ENCODE measurements at places on chromosomes 3 and 15.

DNA sequence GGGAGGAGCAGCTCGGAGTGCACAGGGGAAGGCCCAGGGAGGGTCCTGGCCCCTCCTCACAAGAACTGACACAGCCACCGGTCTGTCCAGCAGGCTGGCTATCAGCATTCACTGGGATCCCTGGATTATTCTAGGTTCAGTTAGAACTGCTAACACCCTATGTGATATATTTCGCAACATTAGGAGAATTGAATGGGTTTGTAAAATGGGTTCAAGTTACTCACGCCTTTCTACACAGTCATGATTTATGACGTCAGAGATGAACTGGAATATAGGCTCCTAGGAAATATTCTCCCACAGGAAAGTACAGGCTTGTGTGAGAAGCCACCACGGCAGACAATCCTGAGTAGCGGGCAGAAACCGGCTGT lies 969 bp upstream of the BSN start:
- DNase-seq: no peak

- no peak for DNase-seq
These were observed 58.8 kb downstream of the GADL1 start for GRCh38 chr3:30835667-30836066.

DNA sequence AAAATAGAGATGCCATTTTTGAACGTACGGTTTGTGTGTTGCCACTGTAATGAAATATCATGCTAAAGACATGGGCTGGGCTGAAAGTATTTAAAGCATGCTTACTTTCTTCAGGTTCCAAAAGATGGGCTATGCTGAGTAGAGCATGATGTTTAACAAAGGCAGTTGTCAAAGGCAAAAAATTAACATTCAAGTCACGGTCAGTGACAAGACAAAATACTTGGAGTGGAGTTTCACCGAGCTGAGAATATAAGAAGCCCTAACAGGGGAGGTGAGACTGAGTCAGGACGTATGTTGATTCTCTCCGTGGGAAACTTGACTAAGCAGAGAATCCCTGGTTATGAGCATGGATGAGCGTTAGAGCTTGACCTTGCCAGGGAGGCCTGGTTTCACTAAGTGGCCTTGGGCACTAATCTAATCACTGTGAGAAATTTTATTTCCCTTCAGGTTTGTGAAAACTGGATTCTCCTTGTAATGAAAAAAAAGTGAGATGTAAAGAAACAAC lies 218.2 kb upstream of the ADAMTS9 start:
- DNase-seq: no peak

- no peak for DNase-seq
These were observed 39.4 kb downstream of the DNAH1 start for GRCh38 chr3:52355526-52355925.

GRCh38 chr3:46065750-46066256 lies 38.5 kb upstream of the XCR1 start:
- DNase-seq: no peak

- DNase-seq: peak; percentile 95
These were observed at the start of gene CCDC32 for GRCh38 chr15:40564591-40565332. TSS of gene CCDC32 (minus strand) at chr15:40565042. CDS start at chr15:40563015, 2,027 bp downstream.

GRCh38 chr3:113088616-113089015 lies 97.8 kb downstream of the GTPBP8 start:
- no peak for DNase-seq

DNA sequence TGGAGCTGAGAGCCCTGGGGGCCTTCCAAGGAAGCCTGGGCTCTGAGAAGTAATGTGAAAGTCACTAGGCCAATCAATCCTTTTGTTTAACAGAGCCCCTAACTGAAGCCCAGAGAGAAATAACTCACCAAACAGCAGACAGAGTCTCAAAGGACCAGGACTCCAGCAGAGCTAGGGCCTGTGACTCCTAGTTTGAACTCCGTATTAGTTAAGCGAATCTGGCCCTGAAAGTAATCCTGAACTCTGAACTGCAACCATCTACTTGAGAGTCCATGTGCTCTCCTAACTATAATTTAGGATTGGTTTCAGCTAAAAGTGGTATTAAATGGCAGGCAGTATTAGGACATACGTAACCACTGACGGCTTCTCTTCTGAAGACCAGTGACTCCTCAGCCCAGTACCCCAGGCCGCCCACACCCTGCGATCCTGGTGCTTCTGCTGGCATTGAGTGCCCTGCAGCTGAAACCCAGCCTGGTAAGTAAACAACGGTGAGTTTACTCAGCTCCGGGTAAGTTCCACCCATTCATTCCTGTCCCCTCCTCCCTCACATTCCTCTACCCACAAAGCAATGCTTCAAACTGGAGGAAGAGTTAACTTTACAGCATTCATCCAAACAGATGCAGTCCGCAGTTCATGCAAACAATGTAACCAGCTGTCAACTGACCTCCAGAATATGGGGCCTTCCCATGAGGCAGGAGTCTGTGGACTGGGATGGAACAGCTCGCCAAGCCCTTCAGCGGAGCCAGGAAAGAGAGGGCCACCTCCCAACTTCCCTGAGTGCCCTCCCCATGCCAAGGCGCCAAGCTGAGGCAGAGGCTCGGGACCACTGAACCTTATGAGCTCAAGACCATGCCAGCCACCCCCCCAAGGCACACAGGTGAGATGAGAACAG lies 7.3 kb downstream of the MYO5C start:
- no peak for DNase-seq

GRCh38 chr15:41513506-41514227 lies at the start of gene LTK:
TSS of gene LTK (minus strand) at chr15:41513827. CDS start at chr15:41513709, 118 bp downstream.
- DNase-seq: peak; percentile 15

All from CD4-positive, alpha-beta T cell treated with Interleukin-2 at 100 ng/mL for 4 hours (primary cell).